Lower lobe of right lung (tissue), 2 donors: ENCODE measurements at places on chromosomes 4 and X. TPM values are rescaled to one million over a fixed set of nuclear protein-coding genes. Genes with fewer than 3 reads are reported as not detected.

DNA sequence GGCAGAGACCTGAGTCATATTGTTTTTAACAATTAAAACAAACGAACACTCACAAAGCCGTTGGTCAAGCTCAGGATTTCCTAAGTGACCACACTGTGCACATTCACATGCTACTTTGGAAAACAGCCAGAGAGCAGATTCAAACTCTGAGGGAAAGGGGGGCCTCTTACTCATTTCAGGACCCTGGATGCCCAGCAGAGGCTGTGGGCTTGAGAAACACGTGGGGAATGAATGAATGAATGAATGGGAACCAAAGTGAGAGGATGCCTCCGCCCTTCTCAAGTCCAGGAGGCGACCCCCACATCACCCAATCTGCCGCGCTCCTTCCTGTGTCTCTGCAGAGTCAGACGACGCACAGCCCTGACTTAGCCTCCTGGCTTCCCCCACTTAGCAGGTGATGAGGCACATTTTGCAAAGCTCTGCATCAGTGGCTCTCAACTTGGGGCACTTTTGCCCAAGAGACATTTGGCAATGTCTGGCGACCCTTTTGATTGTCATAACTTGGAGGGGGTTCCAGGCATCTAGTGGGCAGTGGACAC is 76.0 kb downstream of the ABLIM2 start:
- DNase-seq, result no peak

DNA sequence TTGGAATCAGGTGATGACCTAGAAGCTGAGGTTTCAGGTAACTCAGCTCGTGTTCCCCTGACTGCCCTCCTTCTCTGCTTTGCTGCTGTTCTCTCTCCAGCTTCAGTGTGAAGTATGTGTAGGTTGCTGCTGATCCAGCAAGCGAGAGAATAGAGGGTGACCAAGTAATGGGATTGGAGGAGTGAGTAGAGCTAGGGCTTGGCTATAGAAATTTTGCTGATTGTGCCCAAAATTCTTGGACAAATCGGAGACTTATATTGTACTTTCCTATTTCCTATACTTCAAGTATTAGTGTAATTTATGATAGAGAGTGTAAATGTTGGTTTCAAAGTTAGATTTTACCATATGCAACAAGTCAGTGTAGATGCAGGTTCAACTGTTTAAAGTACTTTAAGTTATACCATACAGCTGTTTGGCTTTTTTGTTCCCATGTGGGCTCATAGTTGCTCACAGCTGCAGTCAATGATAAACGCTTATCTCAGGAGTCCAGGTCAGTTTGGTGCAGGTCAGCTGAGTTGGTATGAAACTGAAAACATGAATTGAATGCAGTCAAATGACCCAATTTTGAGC is 48.0 kb downstream of the RAPGEF2 start:
- DNase-seq, result no peak

DNA sequence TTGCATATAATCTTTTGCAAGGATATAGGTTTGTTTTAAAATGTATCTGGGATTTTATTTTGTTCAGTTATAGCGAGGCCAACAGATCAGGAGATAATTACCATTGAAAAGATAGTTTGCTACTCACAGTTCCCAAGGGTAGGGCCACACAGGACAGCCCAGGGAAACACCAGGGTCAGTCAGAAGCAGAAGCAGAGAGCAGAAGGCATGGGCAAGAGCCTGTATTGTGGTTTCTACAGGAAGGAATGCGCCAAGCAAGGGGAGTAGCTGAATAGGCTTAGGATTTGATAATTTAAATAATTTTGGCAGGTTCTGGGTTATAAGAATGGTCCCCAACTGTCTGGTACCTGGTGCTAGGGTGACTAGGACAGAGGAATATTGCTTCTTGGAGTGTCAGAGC is 61.6 kb downstream of the SYNPO2 start:
- no peak for DNase-seq

- DNase-seq, result no peak
Measured at GRCh38 chr4:53075162-53075785, 213.2 kb downstream of the RASL11B start.

DNA sequence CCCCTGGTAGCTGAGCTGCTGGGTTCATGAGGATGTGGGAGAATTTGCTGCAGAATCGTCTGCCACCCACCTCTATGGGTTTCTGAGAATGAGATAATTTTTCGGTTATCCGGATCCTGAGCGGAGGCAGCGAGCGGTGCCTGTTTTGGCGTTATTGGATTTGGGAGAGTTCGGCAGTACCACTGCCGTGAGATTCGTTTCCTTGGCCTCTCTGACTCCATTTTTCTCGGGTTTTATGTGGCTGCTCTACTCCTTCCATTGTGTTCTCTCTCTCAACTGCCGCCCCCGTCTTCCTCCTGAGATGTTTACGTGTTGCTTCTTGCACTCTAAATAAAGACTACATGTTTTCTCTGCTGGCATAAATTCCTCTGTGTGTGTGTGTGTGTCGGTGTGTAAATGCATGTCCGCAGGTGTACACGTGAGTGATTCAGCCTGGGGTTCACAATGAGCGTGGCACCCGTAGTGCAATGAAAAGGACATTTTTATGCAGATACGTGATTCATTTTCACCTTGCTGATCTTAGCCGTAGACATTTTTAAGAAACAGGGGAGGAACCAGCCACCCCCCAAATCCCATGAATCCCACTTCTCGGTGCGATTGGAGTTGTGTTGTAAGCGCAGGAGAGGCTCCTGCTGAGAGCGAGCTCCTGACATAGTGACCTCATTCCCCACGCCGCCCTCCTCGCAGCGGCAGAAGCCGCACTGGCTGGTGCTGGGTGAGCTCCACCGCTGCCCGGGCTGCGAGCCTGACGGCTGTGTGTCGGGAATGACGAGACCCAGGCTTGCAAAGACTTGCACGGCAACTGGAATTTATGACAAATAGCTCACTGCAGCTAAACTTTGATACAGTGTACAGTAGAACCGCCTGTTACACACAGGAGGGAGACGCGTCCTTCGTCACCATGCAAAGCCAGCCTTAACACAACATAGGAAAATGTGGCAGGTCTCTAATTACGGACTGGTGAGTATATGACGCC is 82.2 kb downstream of the STOX2 start:
- peak; percentile 69 for DNase-seq

- DNase-seq, result no peak
Measured at GRCh38 chr4:142598132-142598531, 248.0 kb downstream of the INPP4B start.

DNA sequence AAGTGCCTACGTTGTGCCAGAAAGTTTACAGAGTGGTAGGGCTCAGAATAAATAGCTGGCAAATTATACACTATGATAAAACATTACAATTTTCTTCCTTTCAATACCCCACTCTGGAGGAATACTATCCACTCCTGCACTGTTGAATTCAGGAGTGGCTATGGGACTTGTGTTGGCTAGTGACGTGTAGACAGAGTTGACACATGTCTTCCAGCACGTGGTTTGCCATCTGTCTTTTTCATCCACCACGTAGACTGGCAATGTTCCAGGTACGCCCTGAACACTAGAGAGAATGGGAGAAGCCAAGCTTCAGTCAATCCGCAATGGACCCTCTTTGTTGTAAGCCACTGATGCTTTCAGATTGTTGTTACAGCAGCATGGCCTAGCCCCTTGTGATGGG is 168.8 kb upstream of the RBPJ start:
- no peak for DNase-seq

DNA sequence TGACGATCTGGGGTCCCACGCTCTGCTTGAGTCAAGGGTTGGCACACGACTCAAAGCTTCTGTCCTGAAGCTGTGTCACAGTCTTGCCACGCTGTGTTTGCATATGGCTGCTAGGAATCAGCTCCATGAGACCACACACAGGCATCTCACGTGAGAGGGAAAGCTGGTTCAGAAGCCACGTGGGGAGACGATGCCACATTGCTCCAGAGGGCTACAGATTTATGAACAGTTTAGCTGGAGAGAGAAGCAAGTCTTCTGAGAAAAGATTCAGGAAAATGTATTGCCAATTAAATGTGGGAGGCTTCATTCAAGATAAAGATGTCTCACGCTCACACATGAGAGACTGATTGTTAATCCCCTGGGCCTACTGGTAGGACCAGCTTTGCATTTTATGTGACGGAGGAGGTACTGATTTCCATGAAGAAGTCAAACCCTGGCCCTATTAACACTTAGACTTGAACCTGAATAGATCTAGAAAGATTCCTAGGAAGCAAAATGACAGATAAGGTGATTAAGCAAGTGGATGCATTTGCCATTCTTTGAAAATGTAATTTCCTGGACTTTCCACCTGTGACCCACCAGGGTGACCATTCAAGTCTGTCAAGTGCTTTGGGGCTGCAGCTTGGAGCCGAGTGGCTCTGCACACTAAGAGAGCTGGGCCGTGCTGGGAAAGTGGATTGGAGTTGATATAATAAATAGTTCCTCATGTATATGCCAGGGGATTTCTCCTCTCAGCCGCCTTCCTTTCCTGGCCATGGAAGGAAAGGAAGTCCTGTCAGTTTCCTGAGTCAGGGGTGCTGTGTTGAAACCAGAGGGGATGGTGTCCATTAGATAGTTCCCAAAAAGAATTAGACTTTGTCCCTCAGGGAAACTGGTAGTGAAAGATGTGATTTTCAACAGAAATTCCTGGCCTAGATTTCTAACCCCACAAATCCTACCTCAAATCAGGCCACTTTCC is 29.0 kb downstream of the ENPP6 start:
- DNase-seq, result no peak

GRCh38 chrX:108435261-108435660 is 3.0 kb downstream of the COL4A6 start:
- DNase-seq, result no peak

DNA sequence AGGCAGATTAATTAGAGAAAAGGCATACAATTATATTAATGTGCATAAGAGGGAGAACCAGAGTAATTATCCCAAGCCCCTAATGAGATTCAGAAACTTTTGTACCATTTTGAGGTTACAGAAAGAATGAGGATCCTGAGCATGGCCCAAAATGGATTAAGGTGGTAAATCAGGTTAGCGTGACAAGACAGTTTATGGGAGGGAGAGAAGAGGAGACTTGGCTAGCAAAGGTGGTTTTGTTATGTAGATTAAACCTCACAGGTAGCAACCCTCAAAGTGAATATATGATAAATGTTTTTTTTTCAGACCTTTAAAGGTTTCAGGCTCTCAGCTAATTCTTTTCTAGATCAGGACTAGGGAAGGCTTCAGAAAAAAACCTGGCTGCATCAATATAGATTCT is 781.8 kb downstream of the FAM133A start:
- DNase-seq, result no peak

- no peak for DNase-seq
Measured at GRCh38 chrX:7110821-7111276, 36.7 kb upstream of the STS start.

DNA sequence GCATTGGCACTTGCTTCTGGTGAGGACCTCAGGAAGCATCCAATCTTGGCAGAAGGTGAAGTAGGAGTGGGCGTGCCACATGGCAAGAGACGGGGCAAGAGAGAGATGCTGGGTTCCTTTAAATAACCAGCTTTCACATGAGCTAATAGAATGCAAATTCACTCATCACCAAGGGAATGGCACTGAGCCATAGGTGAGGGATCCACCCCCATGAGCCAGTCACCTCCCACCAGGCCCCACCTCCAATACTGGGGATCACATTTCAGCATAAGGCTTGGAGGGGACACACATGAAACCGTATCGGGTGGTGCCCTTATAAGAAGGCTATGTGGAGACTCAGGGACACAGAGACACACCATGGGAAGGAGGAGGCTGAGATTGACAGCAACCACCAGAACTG is 140.0 kb upstream of the MSX1 start:
- DNase-seq, result no peak

Gene DMP1
- not detected for total RNA-seq

Gene SNX12
- total RNA-seq, result 47.7 TPM

Gene ZFX
- 39.1 TPM for total RNA-seq

Gene TCEAL5
- total RNA-seq, result not detected

Gene TEX13B
- not detected for total RNA-seq

Gene SLC34A2
- 2,258 TPM for total RNA-seq

Gene GSX2
- total RNA-seq, result not detected

Gene DCX
- not detected for total RNA-seq

Gene ARX
- total RNA-seq, result 0.53 TPM

Gene SH3BGRL
- 192 TPM for total RNA-seq

Gene ZNF732
- total RNA-seq, result not detected

Gene ARR3
- total RNA-seq, result not detected
